ENCODE measurements at places on chromosomes 16 and 17. TPM values are rescaled to one million over a fixed set of nuclear protein-coding genes. Genes with fewer than 3 reads are reported as not detected.

GRCh38 chr17:42603318-42603717 is 5.9 kb downstream of the RETREG3 start:
- no peaks in the 10 kb centered on the region for H3K27me3 ChIP-seq
- H3K4me3 ChIP-seq = no peak overlapping the region
- no peak for DNase-seq
- H3K4me1 ChIP-seq = peaks cover 18% of the 10 kb centered on the region

The NTHL1 gene
- 7.7 TPM for total RNA-seq

The NFATC2IP gene
- 45.5 TPM for total RNA-seq

- no peaks in the 10 kb centered on the region for H3K36me3 ChIP-seq
- DNase-seq = no peak
- peaks cover 19% of the 10 kb centered on the region for H3K4me1 ChIP-seq
Measured at GRCh38 chr16:75105306-75106061, 11.1 kb downstream of the LDHD start.

- no peaks in the 10 kb centered on the region for H3K27me3 ChIP-seq
- no peak for DNase-seq
- H3K4me3 ChIP-seq = no peak overlapping the region
- H3K27ac ChIP-seq = no peak overlapping the region
- H3K4me1 ChIP-seq = no peaks in the 10 kb centered on the region
Measured at GRCh38 chr16:24652803-24653202, 76.6 kb upstream of the TNRC6A start.

The NXPH3 gene
- 131 TPM for total RNA-seq

GRCh38 chr17:50139950-50140885 is 10.3 kb upstream of the SAMD14 start:
- peaks cover 86% of the 10 kb centered on the region for H3K36me3 ChIP-seq
- no peaks in the 10 kb centered on the region for H3K27me3 ChIP-seq
- H3K4me1 ChIP-seq = peaks cover 19% of the 10 kb centered on the region
- DNase-seq = no peak
- H3K4me3 ChIP-seq = no peak overlapping the region
- peak overlapping the region; percentile 64 for H3K27ac ChIP-seq

DNA sequence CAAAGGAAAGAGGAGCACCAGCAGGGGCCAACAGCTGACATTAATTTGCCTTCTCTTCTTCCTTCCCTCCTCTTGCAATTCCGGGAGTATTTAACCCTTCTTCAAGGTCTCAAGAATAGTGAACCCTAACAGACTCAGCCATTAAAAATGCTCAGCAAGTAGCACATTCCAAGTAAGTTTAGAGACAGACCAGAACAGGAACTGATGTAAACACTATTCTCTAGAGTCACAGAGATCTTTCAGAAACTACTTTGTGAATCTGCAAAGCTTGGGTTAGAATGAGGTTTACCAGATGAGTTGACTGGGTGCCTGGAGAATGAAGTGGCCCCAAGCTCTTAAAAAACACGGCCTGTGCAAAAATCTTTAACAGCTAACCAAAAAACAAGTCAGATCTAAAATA is 50.9 kb downstream of the TEX2 start:
- H3K27ac ChIP-seq = no peak overlapping the region
- peaks cover 6% of the 10 kb centered on the region for H3K36me3 ChIP-seq
- H3K4me1 ChIP-seq = peaks cover 29% of the 10 kb centered on the region
- DNase-seq = no peak
- no peaks in the 10 kb centered on the region for H3K27me3 ChIP-seq

- no peaks in the 10 kb centered on the region for H3K36me3 ChIP-seq
- H3K27ac ChIP-seq = no peak overlapping the region
- no peaks in the 10 kb centered on the region for H3K27me3 ChIP-seq
- H3K4me1 ChIP-seq = no peaks in the 10 kb centered on the region
Measured at GRCh38 chr17:7798839-7799238, 35.2 kb upstream of the KDM6B start.

The TBC1D16 gene
- 45.9 TPM for total RNA-seq

GRCh38 chr16:50679266-50679665 is 1.8 kb downstream of the SNX20 start:
- no peaks in the 10 kb centered on the region for H3K4me1 ChIP-seq
- H3K36me3 ChIP-seq = no peaks in the 10 kb centered on the region
- H3K27me3 ChIP-seq = no peaks in the 10 kb centered on the region
- H3K4me3 ChIP-seq = no peak overlapping the region
- DNase-seq = no peak

- no peak for DNase-seq
- H3K36me3 ChIP-seq = no peaks in the 10 kb centered on the region
- H3K4me1 ChIP-seq = no peaks in the 10 kb centered on the region
- H3K27ac ChIP-seq = no peak overlapping the region
- H3K4me3 ChIP-seq = no peak overlapping the region
Measured at GRCh38 chr17:43438626-43439025, 39.8 kb downstream of the ARL4D start.

DNA sequence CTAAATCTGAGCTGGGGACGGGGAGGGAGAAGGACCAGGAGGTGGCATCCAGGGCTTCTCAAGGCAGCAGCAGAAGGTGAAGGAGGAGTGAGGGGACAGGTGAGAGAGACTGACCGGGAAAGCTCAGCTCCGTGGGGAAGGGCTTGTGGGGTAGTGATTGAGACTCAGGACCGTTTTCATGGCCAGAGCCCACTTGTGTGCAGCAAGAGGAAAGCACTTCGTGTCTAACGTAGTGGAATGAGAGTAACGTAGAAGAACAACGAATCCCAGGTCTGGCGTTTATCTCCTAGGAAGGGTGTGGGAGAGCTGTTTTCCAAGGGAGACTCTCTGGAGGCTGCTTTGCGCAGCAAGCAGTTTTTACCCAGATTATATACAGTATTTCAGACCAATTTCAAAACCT is 1.3 kb upstream of the CDH3 start:
- DNase-seq = no peak
- no peak overlapping the region for H3K27ac ChIP-seq
- no peaks in the 10 kb centered on the region for H3K36me3 ChIP-seq
- H3K27me3 ChIP-seq = peaks cover 11% of the 10 kb centered on the region

The HEATR9 gene
- not detected for total RNA-seq

All from thoracic aorta (tissue), 2 donors.